ENCODE measurements at places on chromosomes 12 and 14.
A peak's percentile ranks its signal among the peaks of the same experiment; 100 is the strongest.

GRCh38 chr14:68340262-68340661 is 452.6 kb downstream of the ZFP36L1 start:
- DNase-seq, result no peak

GRCh38 chr12:122097927-122098756 is 19.6 kb downstream of the MLXIP start:
- DNase-seq, result no peak

- DNase-seq, result no peak
These were observed 203.4 kb downstream of the KIF26A start for GRCh38 chr14:104341532-104342434.

GRCh38 chr14:95707327-95707726 is 6.6 kb downstream of the TCL1A start:
- DNase-seq, result no peak

GRCh38 chr12:93571925-93572711 is at the start of gene SOCS2:
SOCS2 (plus strand) TSS chr12:93572675; CDS start chr12:93572898, 223 bp downstream.
- peak; percentile 37 for DNase-seq

DNA sequence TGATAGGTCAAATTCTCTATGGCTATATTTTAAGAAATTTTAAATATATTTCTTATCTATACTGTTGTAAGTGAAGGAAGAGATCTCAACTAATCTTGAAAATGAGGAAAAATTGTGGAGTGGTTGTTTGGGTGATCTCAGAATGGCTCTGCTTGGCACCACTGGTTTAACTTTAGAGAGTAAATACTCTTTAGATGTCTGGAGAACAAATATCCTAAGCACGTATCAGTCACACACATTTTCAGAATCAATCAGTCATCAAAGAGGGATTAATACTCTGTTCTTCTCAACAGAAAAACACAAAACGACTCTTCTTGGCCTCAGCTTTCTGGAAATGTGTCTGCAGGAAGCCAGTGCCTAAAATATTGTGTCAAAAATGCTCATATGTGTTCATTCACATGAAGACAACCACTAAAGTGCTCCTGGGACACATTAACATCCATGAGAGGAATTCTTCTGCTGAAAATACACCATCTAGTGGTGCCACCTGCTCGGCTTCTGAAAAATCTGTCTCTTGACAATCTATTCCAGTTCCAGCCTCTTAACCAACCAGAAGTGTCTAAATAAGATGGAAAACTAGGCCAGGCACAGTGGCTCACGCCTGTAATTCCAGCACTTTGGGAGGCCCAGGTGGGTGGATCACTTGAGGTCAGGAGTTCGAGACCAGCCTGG is 81.1 kb upstream of the CCDC198 start:
- DNase-seq, result no peak

GRCh38 chr14:78758333-78758732 is 588.2 kb downstream of the NRXN3 start:
- DNase-seq, result no peak

Data from activated B cell treated with CpG ODN at 0.5 μM for 24 hours (primary cell).